Right lung (tissue), 10 donors: ENCODE measurements at places on chromosomes 2 and 18. TPM values are rescaled to one million over a fixed set of nuclear protein-coding genes. Genes with fewer than 3 reads are reported as not detected.

DNA sequence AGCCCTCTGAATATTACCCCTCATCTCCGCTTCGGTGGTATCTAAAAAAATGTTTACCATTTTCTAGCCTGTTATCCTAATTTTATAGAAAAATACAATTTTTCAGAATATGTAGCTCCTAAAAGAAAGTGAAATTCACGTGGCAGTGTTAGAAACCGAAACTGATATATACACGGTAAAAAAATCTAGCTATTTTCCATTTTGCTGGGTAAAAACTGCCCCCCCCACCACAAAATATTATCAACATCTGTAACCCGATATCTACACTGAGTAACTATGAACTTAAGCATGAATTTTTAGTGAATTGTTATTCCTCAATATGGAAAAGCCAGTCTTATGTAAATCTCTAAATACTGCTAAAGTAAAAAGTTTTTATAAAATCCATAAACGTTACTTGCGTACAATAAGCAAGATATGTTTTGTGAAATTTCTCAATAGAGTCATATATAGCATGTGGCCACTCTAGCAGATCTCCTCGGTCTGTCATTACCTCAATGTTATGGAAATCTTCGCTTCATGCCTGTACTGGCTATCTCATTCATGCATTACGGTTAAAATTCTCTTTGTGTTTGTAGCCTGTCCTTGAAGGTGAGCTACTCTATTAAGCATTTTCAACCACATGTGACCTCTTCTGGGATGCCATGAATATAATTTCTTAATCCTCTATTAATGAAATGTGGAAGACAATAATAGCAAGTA is 524.2 kb downstream of the TRIB2 start:
- no peak for DNase-seq

- DNase-seq = no peak
Measured at GRCh38 chr2:181499231-181499630, 42.0 kb downstream of the ITGA4 start.

DNA sequence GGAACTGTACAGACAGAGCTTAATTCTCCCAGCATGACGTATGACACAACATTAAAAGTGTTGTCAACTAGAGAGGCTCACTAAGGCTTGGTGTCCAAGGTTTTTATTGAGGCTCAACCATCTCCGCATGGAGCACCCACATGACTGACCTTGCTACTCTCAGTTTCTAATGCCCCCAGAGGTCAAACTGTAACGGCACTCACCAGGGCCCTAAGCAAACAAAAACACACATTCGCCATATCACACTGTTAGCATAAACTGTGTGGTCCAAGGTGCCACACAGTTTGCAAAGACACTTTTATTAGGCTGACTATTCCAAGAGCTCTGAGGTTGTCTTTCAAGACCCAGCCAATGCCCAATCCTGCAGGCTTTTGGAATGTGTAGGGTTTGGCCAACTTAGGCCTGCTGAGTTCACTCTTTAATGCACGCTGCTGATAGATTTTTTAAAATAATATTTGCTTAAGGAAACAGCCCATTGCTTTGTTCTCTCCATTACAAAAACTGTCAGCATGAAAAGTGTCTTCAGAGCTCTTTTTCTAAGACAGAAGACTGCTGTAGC is 114.9 kb downstream of the DSC3 start:
- no peak for DNase-seq

- DNase-seq = no peak
Measured at GRCh38 chr18:23784832-23785245, 95.6 kb downstream of the LAMA3 start.

- DNase-seq = no peak
Measured at GRCh38 chr18:11872479-11873136, 21.4 kb downstream of the CHMP1B start.

DNA sequence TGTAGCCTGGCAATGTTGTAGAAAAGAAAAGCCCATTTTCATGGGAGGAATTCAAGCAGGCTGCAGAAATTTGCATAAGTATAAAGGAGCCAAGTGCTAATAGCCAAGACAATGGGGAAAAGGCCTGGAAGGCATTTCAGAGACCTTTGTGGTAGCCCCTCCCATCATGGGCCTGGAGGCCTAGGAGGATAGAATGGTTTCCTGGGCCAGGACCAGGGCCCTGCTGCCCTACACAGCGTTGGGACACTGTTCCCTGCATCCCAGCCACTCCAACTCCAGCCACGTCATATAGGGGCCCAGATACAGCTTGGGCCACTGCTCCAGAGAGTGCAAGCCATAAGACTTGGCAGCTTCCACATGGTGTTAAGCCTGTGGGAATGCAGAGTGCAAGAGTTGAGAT is 8.1 kb upstream of the ZNF24 start:
- DNase-seq = no peak

DNA sequence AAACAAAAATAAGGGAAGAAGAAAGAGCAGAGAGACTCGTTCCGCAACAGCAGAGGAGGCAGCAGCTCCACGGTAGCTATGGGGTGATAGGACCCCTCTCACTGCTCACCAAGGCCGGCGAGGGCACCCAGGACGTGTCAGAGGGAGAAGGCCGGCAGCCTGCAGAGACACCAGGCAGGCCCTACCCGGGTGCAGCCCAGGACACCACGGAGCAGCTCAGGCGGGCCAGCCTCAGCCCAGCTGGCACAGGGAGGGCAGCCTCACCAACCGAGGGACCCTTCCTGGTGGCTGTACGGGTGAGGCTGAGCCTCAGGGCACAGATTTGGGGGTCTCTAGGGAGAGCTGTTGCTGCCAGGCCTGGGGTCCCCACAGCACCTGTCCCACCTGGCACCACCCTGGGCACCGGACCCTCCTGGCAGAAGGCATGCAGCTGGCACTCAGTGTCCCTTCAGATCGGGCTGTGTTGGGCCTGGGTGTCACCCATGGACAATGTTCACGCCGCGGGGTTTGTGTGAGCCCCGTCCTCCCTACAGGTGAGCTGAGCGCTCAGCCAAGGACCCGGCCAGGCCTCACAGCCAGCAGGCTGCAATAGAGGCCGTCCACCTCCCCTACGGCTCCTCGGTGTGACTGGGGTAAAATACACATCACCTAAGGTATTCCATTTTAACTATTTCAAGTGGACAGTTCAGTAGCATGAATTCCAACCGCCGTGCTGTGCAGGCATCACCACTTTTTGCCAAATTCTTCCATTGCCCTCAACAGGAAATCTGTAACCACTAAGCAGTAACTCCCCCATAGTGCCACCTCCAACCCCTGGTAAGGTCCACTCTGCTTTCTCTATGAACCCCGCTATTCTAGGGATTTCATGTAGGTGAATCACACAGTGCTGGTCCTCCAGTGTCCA is 21.6 kb downstream of the KCNG2 start:
- no peak for DNase-seq

GRCh38 chr2:228600265-228600664 is 418.8 kb upstream of the SPHKAP start:
- DNase-seq = no peak

DNA sequence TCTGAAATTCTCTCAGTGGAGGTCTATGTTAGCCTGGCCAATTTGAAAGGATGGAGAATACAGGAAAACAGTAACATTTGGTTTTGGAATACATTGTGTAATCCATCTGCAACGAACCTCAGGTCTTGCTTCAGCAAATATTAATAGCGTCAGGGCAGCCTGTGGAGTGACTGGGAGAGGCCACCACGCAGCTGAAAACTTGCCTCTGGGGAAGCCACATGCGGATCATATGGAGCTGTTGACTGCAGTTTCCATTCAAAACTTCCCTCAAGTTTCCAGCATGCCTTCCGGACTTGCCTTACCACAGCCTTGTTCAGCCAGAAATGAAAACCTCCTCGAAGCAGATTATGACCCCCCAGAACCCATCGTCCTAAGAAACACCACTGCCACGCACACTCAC is 25.7 kb downstream of the BCL11A start:
- DNase-seq = no peak

DNA sequence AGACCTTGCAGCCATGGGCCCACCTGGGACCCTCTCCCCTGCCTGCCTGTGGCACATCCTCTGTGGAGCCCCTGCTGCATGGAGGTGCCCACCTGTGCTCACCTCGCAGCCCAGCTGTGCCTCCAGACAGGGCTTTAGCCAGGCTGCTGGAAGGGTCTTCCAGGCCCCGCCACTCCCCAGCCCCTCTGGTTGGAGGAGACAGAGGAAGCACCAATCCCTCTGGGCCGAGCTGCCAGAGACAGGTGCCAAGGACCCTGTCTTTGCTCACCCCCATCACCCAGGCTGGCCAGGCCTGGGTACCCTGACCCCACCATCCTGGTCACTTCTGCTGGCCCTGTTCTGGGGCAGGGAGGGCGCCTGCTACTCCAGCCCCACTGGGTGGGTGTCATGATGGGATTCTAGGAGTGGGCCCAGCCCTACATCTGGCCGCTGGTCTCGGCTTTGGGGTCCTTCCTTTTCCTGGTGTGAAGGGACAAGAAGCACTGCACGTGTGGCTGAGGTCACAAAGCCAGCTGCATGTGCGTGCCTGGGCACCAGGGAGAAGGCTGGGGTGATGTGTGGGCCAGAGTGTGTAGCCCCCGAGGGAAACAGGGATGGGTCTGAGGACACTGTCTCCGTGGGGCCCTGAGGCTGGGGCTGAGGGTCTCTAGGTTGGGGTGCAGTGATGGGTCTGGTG is 9.3 kb upstream of the NEU4 start:
- DNase-seq = no peak

ANKRD53 gene
- polyA plus RNA-seq = 2.6 TPM

DPYSL5 gene
- 0.95 TPM for polyA plus RNA-seq

IL36RN gene
- polyA plus RNA-seq = 0.15 TPM
